Activated T-cell treated with anti-CD3 and anti-CD28 coated beads for 1 hour (primary cell): ENCODE measurements at places on chromosomes 13 and 19.
A peak's percentile ranks its signal among the peaks of the same experiment; 100 is the strongest.

GRCh38 chr13:109436055-109436622 is 350.2 kb downstream of the IRS2 start:
- no peak for DNase-seq

DNA sequence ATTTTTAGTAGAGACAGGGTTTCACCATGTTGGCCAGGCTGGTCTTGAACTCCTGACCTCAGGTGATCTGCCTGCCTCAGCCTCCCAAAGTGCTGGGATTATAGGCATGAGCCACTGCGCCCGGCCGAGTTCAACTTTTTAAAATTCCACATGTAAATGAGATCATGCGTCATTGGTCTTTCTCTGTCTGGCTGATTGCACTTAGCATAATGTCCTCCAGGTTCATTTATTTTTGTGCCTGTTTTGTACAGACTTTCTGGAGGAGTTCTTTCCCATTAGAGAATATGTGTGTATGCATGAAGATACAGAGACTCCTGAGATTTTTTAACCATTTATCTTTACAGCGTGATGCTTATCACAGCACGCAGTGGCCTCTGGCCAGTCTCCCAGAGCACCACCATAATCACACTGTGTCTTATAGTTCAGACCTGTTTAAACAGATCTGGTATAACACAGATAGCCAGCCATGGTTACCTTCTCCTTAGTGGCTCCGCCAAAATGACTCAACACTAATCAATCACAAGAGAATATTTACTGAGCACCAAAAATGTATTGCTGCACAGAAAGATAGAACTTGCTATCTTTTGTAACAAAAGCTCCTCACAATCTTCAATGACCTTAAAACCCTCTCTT is 11.4 kb upstream of the STARD13 start:
- no peak for DNase-seq

GRCh38 chr13:48436661-48437288 is 23.9 kb upstream of the LPAR6 start:
- no peak for DNase-seq

- no peak for DNase-seq
Measured at GRCh38 chr13:53020764-53021335, 7.8 kb upstream of the OLFM4 start.

GRCh38 chr13:75800545-75800944 is 164.4 kb downstream of the LMO7 start:
- no peak for DNase-seq

GRCh38 chr19:1850809-1851653 is 2.7 kb upstream of the REXO1 start:
- no peak for DNase-seq

DNA sequence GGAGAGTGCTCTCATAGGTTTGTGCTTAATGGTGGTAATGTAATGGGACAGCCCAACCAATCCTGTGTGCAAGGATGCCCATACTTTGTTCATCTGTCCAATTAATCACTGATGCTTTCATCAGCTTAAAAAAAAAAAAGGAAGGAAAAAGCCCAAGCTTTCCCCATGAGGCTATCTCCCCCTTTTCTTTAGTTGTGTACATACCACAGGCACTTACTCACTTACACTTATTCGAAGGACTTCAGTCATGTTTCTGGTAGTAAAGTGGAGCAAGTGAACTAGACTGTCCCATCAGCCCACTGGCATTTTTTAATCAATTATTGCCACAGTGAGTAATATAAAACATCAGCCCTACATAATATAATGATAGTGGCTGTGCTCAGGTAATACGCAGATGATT is 183.5 kb upstream of the UFM1 start:
- no peak for DNase-seq

DNA sequence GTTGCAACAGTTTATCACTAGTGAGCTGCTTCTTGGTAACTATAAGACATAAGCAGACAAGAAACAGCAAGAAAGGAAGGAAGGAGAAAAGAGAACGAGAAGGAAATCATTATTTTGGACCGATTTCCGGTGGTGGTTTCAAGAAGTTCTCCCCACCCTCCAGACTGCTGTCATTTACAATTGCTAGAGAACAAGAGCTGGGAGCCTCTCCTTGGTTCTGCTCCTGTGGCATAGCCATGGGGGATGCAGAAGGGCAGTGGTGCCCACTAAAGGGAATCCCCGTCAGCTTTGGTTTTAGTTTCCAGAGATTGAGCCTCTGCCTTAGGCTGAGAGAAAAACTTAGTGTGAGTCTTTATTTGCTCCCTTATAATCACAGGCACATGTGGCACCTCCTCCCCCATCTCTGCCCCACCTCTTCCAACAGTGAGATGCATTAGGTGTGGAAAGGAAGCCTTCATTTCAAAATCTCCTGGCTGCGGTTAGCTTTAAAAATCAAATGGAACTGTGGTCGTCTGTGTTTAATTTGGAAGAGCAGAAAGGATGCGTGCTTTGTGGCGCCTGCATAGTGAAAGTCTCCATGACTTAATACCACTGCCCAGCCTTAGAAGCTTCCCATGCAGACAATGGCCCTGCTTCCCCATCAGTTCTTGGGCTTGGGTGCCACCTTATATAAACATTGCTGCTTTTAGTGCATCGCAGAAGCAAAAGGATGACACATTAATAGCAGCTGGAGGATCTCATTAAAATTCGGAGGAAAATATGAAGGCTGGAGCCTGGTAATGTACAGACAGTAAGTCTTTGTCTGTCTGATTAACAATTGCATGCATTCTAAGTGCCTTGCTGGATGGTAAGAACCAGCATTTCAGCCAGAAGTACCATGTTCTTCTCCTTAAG is 25.0 kb downstream of the LRCH1 start:
- DNase-seq: no peak

GRCh38 chr19:6744381-6745301 is 5.2 kb downstream of the TRIP10 start:
- no peak for DNase-seq

- DNase-seq: no peak
Measured at GRCh38 chr19:53870485-53870844, 2.8 kb downstream of the MYADM start.

GRCh38 chr19:18058208-18059009 is 28.3 kb downstream of the IL12RB1 start:
- DNase-seq: peak; percentile 82

DNA sequence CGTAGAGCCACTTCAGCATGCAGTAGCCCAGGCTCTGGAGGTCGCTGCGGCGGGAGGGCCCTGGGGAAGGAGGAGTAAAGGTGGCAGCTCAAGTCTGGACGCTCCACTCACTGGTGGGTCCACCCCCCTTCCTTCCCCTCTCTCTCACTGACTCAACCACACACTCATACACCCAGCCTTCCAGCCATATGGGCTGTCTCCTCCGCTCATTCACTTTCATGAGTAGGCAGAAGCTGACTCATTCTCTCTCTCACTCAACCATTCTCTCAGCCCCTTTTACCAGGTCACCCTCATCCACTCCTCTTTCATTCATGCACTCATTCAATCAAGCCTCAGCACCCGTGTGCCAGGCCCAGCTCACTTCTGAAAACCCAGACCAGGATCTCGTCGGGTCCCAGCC is 27.5 kb upstream of the SIGLEC11 start:
- DNase-seq: no peak

GRCh38 chr19:55088021-55088451 is 12.4 kb downstream of the EPS8L1 start:
- no peak for DNase-seq

- DNase-seq: no peak
Measured at GRCh38 chr19:1220477-1220930, 14.9 kb downstream of the STK11 start.
